ENCODE measurements at places on chromosomes 12 and 14. TPM values are rescaled to one million over a fixed set of nuclear protein-coding genes. Genes with fewer than 3 reads are reported as not detected.

GON7 gene
- total RNA-seq: 18.1 TPM

CD163 gene
- total RNA-seq: 0.06 TPM

TPCN1 gene
- total RNA-seq: 11.1 TPM

MFAP5 gene
- total RNA-seq: not detected
